ENCODE measurements at places on chromosomes 4 and X.

- H3K27me3 ChIP-seq = no peaks in the 10 kb centered on the region
- peak overlapping the region; percentile 75 for H3K4me3 ChIP-seq
Observed at GRCh38 chr4:2934813-2935761, 28.1 kb downstream of the NOP14 start.

DNA sequence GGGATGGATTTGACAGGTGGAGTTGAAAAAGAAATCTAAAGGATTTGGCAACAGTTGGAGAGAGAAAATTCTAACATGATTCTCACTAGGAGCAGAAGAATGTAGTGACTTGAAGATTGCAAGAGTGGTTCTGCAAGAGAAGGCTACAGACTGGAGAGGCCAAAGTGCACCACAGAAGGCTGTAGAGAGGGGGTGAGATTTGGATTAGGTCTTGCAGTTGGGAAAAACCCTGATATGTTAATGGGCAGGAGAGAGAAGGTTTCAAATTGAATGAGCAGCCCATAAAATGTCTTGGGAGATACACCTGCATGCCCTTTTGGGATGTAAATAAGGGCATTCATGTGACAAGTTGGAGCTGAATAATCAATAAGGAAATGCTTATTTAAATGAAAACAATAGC, 14.7 kb upstream of the VEGFD start:
- no peak overlapping the region for H3K27ac ChIP-seq
- H3K27me3 ChIP-seq = no peaks in the 10 kb centered on the region
- no peak overlapping the region for H3K4me3 ChIP-seq
- no peaks in the 10 kb centered on the region for H3K4me1 ChIP-seq
- no peak for DNase-seq
- H3K36me3 ChIP-seq = no peaks in the 10 kb centered on the region

GRCh38 chr4:7384003-7384928, 50.5 kb downstream of the PSAPL1 start:
- H3K4me3 ChIP-seq = no peak overlapping the region
- no peak overlapping the region for H3K27ac ChIP-seq
- no peaks in the 10 kb centered on the region for H3K27me3 ChIP-seq

GRCh38 chrX:29535212-29536162, 679.9 kb upstream of the MAGEB2 start:
- no peak overlapping the region for H3K4me3 ChIP-seq
- no peaks in the 10 kb centered on the region for H3K4me1 ChIP-seq
- H3K27me3 ChIP-seq = no peaks in the 10 kb centered on the region
- no peaks in the 10 kb centered on the region for H3K36me3 ChIP-seq
- no peak overlapping the region for H3K27ac ChIP-seq

DNA sequence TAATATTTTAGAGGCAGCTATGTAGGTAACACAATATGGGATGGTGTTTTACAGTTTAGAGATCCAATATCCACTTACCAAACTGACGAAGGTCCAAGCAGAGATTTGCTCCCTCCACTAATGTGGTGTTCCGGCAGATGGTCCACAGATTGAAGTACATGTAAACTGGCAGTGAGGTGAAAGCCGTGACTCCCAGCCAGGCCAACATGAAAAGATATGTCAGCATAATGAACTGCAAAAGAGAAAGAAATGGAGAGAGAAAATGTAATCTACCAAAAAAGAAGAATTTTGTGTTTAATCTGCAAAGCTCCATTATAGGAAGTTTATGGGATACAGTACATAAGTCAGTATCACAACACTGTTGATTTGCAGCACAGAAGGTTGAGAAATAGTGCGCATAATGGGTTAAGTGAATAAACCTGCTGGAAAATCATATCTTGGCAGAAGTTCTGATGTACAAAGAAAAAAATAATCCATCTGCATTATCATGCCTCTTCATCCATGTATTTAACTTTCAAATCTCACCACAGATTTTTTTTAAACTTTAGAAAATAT, 160.2 kb downstream of the GPM6A start:
- no peak for DNase-seq
- H3K4me1 ChIP-seq = no peaks in the 10 kb centered on the region

DNA sequence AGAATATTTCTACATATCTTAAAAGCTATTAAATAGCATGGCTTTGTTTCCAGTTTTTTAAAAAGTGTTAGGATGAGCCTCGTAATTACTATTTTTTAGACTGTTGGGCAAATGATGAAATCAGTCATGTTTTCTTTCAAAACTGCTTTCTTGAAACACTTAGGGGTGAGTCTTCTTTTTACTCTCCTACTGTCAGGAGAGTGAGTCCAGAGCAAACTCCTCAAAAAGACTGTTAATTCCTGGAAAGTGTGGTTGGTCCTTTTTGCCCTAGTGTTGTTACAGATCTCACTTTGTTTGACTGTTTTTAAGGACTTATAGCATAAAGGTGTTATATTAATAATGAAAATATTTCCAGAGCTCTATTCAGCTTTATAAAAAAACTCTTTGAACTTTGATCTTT, 6.3 kb downstream of the GSTCD start:
- DNase-seq = no peak
- H3K36me3 ChIP-seq = no peaks in the 10 kb centered on the region
- no peaks in the 10 kb centered on the region for H3K27me3 ChIP-seq
- H3K27ac ChIP-seq = no peak overlapping the region
- H3K4me3 ChIP-seq = no peak overlapping the region

- no peaks in the 10 kb centered on the region for H3K4me1 ChIP-seq
- DNase-seq = no peak
- no peaks in the 10 kb centered on the region for H3K27me3 ChIP-seq
- H3K27ac ChIP-seq = no peak overlapping the region
- no peak overlapping the region for H3K4me3 ChIP-seq
- H3K36me3 ChIP-seq = peaks cover 17% of the 10 kb centered on the region
Observed at GRCh38 chr4:102574317-102574716, 73.2 kb downstream of the NFKB1 start.

DNA sequence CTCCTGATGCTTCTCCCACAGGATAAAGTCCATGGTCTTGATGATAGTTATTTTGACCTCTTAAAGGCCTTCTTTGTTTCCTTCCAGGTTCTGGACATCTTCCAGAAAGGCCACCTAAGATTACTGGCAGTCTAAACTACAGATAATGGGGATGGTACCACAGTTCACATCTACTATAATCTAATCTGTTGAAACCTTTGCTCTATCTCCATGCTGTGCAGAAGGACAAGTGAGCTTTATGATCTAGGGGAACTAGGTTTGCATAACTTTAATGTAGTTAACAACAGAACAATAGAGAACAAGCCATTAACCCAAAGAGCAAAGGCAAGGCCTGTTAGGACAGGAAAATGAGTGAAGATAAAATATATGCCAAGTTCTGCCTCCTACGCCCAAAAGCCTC, 103.9 kb upstream of the KLHL13 start:
- H3K27me3 ChIP-seq = no peaks in the 10 kb centered on the region
- no peaks in the 10 kb centered on the region for H3K4me1 ChIP-seq
- no peak overlapping the region for H3K4me3 ChIP-seq
- DNase-seq = no peak
- H3K36me3 ChIP-seq = no peaks in the 10 kb centered on the region

DNA sequence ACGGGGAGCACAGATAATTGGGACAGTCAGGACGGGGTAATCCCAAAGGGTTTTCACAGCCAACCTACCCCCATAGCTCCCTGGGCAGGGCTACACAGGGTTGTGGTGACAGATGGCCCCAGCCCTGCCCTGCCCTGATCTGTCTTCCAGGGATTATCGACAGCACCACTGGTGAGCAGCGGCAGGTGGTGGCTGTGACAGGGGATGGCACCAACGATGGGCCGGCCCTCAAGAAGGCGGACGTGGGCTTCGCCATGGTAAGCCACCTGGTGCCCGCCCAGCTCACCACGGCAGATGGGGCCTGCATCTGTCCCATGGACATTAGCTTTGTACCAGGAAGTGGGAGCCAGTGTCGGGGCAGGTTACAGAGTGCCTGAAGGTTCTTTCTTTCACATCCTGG, 39.3 kb downstream of the ATP2B3 start:
- H3K27me3 ChIP-seq = no peaks in the 10 kb centered on the region
- no peaks in the 10 kb centered on the region for H3K36me3 ChIP-seq
- H3K27ac ChIP-seq = no peak overlapping the region
- no peak for DNase-seq

DNA sequence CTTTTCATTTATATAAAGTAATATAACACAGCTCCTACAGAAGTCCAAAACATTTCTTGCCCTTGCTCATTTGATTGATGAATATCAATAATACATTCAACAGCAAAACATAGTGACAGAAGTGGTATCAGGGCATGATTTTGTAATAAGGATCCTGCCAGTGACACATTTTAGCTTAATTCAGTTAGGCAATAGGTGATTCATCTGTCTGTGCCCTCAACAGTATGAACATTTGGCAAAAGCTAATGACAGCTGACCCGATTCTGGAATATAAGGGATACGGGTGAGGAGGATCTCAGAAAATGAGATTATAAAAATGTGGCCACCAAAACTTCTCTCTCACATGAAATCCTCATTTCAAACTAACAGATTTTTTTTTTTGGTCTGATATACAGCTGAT, 294.0 kb downstream of the CAMK2D start:
- no peak for DNase-seq
- peaks cover 23% of the 10 kb centered on the region for H3K36me3 ChIP-seq
- H3K27ac ChIP-seq = peak overlapping the region; percentile 86
- no peak overlapping the region for H3K4me3 ChIP-seq
- peaks cover 43% of the 10 kb centered on the region for H3K4me1 ChIP-seq

DNA sequence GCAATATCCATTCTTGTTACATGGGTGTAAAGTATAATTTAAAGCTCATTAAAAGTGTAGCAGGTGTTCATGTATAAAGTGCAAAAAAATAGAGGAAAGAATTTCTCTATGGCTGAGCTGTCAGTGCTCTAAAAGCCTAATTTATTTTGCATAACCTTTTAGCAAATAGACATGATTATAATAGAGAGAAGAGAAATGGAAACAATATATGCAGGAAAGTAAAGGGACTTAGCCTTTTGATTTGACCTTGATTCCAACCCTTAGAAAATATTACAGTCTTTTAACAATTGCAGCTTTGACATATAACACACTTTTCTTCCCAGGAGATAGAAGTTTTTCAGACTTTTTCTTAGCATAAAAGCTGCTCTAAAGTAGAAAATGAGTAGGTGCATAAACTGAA, 978.3 kb downstream of the PCDH18 start:
- H3K27ac ChIP-seq = no peak overlapping the region
- no peaks in the 10 kb centered on the region for H3K36me3 ChIP-seq
- H3K27me3 ChIP-seq = no peaks in the 10 kb centered on the region
- H3K4me3 ChIP-seq = no peak overlapping the region
- DNase-seq = no peak

DNA sequence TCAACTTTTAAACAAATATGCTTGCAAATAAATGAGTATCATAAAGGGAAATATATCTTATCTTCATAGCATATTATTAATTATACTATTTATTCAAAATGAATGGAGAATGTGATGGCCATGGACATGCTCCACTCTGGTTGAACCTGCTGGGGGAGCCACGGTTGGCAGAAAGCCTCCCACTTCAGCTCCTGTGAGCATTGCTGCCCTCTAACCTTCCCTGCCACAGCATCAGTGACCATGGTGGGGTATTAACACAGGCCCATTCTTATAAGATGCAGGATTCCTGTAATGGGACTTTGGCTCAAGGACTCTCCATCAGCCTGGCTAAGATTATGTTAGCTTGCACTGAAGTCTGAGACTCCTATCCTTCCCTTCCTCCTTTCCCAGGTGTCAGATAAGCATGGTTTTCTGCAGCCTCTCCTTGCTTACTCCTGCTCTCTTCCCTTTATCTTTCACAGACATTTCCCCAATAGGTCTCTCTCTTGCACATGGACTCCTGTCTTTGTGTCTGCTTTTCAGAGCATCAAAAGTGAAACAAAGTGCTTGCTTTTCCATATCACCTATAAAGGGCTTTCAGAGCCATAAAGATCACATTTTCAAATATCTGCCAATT, 4.9 kb upstream of the ABRAXAS1 start:
- H3K27ac ChIP-seq = no peak overlapping the region

DNA sequence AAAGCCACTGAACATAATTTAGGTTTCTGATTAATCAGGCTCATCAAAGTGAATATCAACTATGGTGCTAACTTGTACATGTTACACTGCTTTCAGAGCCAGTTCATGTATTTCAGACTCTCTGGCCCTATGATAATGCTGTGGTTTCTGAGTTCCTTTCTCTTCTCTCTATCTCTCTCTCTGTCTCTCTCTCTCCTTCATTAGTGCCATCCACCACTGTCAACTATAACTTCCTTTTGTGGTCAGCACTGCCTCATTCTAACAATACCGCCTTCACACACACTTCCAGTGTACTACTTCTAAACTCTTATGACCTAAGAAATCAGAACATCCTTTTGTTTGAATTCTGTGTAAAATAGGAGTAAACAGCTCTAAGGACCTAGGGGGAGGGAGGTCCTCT, 907.1 kb downstream of the RPA4 start:
- H3K27me3 ChIP-seq = peaks cover 7% of the 10 kb centered on the region
- DNase-seq = no peak
- H3K36me3 ChIP-seq = no peaks in the 10 kb centered on the region
- no peaks in the 10 kb centered on the region for H3K4me1 ChIP-seq

All from right atrium auricular region (tissue), 2 donors.